NCI-H187 treated with DMSO at 0.1 percent for 48 hours (cell line): ENCODE measurements at places on chromosomes 3 and 15.

DNA sequence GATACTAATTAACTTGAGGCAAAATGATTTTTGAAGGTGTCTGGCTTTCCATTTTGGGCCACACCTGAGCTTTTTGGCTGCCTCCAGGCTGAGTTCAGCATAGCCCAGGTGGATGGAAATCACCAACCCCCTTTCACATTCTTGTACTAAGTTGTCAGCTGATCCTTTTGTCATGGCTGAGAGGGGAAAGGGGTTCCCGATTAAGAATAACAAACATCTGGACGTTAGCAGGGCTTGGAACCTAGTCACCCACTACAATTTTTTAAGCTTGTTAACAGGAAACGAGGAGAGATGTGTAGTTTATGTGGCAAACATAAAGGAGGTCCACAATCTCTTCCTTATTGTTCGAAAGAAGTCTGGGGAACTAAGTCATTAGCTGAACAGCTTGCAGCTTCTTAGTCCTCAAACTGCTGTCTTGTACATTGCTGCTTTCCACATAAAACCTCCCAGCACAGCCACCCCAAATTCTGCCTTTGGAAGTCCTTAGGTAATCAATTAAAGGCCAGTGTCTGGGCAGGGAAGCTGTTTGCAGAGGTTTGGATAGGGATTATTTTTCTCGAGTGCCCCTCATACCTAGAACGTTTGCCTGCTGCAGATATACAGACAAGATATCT, 5.0 kb downstream of the NR2F2 start:
- no peak for DNase-seq

GRCh38 chr3:134597390-134597970, 53.3 kb downstream of the KY start:
- DNase-seq, result no peak

GRCh38 chr3:64157150-64158035, 67.9 kb downstream of the PRICKLE2 start:
- DNase-seq, result no peak

- no peak for DNase-seq
Observed at GRCh38 chr3:196215493-196216020, 777 bp upstream of the SLC51A start.

DNA sequence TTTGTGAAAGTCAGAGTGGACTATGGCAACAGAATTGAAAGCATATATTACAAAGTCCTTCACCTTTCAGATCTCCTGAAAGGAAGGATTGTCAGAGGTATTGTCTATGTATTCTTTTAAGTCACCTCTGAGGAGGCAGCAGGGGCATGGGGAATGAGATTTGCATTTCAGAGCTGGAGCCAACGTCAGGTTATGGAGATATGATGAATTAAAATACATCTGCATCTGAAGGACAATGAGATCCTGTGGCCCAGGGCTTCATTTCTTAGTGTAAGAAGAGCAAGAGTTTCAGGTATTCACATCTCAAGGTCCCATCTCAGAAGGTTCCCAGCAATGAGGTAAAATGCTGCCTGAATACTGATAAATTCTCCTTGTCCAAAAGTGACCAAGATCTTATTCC, 695.8 kb downstream of the TUSC7 start:
- no peak for DNase-seq

DNA sequence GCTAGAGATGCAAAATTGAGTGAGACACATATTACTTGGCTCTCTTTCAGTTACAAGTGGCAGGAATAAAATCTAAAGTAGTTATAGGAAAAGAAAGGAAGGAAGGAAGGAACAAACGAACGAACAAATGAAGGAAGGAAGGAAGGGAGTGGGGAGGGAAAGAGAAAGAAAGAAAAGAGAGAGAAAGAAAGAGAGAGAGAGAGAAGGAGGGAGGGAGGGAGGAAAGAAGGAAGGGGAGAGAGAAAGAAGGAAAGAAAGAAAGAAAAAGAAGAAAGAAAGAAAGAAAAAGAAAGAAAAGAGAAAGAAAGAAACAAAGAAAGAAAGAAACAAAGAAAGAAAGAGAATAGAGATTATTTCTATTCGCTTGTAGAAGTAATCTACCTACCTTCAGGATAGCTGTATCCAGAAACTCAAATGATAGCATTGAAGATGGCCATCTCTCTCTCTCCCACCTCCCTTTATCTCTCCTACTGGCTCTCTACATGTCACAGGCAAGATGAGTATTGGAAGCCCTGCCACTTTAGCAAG, 229.7 kb upstream of the TLE3 start:
- DNase-seq, result no peak

- no peak for DNase-seq
Observed at GRCh38 chr3:15310491-15311370, 21.7 kb downstream of the SH3BP5 start.

GRCh38 chr3:16909802-16910201, 25.0 kb downstream of the PLCL2 start:
- no peak for DNase-seq

DNA sequence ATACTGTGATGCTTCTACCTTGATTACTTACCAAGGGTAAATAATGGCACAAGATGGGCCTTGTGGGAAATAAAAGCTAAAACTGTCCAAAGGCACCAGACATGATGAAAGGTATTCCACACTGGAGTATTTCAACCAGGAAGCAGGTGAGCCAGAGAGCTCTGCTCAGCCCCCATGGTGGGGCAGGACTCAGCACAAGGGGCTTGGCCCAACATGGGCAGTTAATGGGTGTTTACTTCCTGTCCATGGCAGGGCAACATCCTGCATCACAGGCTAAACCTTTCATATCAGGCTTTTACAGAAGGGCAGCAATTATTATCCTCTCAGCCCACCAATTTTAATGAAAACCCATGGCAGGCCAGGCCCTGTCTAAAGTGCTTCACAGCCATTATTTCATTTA, 38.2 kb downstream of the MAGI1 start:
- no peak for DNase-seq
